ENCODE measurements at places on chromosomes 11 and 22. TPM values are rescaled to one million over a fixed set of nuclear protein-coding genes. Genes with fewer than 3 reads are reported as not detected.
A peak's percentile ranks its signal among the peaks of the same experiment; 100 is the strongest.

DNA sequence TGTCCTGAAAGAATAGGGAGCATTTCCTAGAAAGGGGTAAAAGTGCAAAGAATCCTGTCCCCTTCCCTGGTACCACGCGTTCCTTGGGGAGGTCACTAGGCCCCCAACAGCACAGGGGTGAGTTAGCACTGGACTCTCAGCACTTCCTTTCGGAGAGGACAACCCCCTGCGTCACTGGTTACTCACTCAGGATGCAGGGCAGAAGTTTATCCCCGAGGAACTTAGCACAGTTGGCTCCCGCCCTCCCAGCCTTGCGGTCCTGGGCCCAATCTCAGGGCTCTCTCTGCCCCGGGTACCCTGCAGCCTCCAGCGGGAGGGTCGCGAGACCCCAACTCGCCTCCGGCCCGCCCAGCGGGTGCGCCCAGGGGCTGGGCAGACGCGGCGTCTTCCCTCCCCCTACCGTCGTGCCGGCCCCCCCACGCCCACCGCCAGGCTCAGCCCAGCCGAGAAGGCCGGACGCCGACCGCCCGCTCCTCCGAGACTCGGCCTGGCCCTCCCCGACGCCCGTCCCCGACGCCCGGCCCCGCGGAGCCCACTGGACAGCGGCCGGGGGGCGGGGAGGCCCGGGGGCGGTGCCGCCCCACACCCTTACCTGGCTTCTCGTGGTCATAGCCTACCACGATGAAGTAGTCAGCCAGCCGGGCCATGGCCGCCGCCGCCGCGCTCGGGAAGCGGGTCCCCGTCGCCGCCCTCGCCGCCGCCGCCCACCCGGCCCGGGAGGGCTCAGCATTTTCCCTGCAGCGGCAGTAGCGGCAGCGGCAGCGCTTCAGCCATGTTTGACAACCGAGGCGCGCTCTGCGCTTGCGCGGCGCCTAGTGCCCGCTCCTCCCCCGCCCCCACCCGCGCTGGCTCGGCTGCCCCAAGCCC lies at the start of gene SBF2:
Gene SBF2, minus strand, starts transcription at position 797 of the 867 bp plus-strand sequence. Its CDS starts 150 bp downstream, at position 647.
- H3K4me1 ChIP-seq, result peaks cover 21% of the 10 kb centered on the region
- H3K27ac ChIP-seq, result peak within 1 kb of the TSS; percentile 96
- H3K4me3 ChIP-seq, result peak within 1 kb of the TSS; percentile 96
- H3K36me3 ChIP-seq, result no peaks in the 10 kb centered on the region
- H3K27me3 ChIP-seq, result no peaks in the 10 kb centered on the region
- peak; percentile 93 for DNase-seq

DNA sequence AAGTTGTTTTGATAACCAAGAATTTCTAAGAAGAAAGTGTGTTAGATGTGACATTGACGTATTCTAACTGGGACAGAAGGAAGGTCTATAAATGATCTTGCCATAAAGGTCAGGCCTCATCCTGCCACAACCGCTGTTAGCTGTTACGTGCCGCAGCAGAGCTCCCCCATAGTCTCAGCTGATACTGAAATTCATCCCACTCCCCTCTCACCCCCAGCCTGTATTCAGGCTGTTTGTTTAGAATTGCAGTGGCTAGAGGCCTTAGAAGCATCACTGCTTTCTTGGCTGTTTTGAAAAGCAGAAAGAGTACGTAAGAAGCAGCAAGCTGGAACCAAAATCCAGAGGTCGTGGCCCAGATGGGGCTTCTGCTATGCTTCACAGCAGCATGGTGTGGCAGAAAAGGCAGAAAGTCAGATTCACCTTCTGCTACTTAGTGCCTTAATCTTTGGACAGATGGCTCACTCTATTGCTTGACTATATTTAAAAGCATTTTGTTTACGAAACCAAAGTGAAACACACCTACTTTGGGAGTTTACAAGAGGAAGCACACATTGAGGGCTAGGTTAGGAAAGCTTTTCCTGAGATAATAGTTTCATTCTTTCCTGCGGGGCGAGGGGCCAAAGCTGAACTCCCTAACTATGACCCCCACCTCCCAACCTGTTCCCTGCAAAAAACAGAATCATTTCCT lies 950 bp upstream of the LAYN start:
- no peaks in the 10 kb centered on the region for H3K27me3 ChIP-seq
- peaks cover 8% of the 10 kb centered on the region for H3K4me1 ChIP-seq
- H3K36me3 ChIP-seq, result no peaks in the 10 kb centered on the region
- no peak for DNase-seq
- H3K27ac ChIP-seq, result no peak overlapping the region

HEPHL1 gene
- not detected for total RNA-seq

UPK3A gene
- total RNA-seq, result 3.9 TPM

PATL1 gene
- total RNA-seq, result 38.4 TPM

- peaks cover 83% of the 10 kb centered on the region for H3K36me3 ChIP-seq
- H3K4me3 ChIP-seq, result no peak overlapping the region
- no peak for DNase-seq
Measured at GRCh38 chr22:25990940-25991339, 178.3 kb upstream of the SEZ6L start.

- H3K4me3 ChIP-seq, result no peak overlapping the region
- no peak for DNase-seq
- no peak overlapping the region for H3K27ac ChIP-seq
- peaks cover 3% of the 10 kb centered on the region for H3K4me1 ChIP-seq
- no peaks in the 10 kb centered on the region for H3K36me3 ChIP-seq
Measured at GRCh38 chr11:69908511-69909220, 89.5 kb upstream of the FGF3 start.

GRCh38 chr11:120578596-120579154 lies 67.1 kb downstream of the GRIK4 start:
- no peak overlapping the region for H3K4me3 ChIP-seq
- H3K4me1 ChIP-seq, result no peaks in the 10 kb centered on the region
- H3K27ac ChIP-seq, result no peak overlapping the region
- no peak for DNase-seq

DNA sequence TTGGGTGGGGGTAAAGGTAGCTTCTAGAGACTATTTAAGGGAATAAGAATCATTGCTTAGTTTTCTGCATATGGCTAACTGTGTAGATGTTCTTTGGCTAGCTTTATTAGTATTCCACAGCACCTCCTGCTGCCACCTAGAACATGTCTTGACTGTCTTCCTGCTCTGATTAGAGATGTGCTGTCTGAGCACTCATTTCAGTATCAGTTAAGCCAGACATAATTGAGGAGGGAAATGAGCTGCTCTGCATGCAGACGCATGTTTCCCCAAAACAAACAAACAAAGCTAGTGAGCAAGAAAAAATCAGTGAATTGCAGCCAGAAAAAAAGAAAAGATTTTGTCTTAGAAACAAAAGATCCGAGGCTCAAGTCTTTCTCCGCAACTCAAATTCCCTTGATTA lies 402.2 kb downstream of the AASDHPPT start:
- DNase-seq, result no peak
- no peak overlapping the region for H3K4me3 ChIP-seq
- no peaks in the 10 kb centered on the region for H3K36me3 ChIP-seq
- no peak overlapping the region for H3K27ac ChIP-seq

DNA sequence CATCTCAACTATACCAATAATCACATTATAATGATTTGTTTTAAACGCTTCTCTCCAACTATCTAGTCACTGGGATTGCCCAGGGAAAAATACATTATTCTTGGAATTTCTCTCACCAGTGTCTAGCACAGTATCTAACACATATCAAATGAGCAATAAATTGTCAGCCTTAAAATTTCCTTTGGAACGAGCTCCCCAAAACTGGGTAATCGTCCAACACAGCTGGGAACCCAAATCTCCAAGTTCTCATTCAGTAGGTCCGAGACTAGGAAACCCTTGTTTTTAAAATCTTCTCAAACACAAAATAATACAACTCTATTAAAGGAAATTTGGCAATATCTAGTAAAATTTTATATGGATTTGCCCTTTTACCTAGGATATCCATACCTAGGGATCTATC lies 327.8 kb upstream of the ARHGAP42 start:
- H3K27me3 ChIP-seq, result no peaks in the 10 kb centered on the region
- no peaks in the 10 kb centered on the region for H3K36me3 ChIP-seq
- DNase-seq, result no peak
- no peak overlapping the region for H3K27ac ChIP-seq
- no peaks in the 10 kb centered on the region for H3K4me1 ChIP-seq
- no peak overlapping the region for H3K4me3 ChIP-seq

A4GALT gene
- 21.5 TPM for total RNA-seq

DNA sequence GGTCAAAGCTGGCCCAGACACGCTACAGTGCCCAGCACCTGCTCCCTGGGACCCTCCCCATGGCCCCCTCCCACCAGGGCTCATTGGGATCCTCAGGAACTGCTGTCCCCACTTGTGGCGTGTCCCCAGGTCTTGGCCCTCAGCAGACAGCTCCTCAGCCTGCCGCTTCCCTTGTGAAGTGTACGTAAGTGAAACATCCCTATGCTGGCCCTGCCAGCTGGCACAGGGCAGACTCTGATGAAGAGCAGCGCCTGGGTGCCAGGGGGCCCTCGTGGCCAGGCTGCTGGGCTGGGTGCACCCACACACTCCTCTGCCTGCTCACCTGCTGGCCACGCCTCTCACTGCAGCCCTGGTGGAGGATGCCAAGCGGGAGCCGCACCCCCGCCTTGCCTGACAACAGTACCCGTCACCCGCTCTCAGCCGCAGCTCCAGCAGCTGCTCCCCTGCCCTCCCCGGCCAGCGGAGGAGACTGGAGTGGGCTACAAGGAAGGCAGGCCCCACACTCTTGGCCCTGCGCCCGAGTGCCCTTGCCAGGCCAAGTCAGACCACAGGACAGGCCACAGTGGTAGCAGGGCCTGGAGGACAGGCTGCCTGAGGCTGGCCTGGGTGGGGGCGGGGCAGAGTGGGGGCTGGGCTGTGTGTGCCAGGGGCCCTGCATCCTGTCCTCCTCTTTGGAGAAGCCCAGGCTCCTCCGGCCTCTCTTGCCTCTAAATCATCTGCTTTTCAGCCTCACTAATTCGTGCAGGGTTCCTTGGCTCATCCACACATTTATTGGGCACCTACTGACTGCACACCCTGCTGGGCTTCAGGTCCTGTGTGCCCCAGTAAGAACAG lies 39.5 kb downstream of the IGF2 start:
- peak; percentile 61 for DNase-seq
- no peaks in the 10 kb centered on the region for H3K36me3 ChIP-seq
- peaks cover 8% of the 10 kb centered on the region for H3K4me1 ChIP-seq
- H3K27ac ChIP-seq, result peak overlapping the region; percentile 50

DNA sequence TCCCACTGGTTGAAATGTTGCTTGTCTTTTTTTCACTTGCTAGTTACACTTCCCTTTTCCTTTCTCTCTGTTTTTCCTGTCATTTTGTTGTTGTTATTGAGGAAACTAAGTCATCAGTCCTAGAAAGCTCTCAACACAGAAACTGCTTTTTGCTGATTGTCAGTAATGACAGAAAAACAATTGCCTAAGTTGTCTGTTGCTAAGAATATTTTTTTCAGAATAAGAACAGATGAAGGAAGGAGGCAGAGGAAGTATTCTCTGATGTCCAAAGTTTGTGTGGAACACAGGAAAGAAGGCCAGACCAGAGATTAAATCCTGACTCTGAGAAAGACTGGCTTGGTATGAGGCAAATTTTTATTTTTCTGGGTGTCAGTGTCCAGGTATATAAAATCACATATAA lies 163.3 kb downstream of the CASP12 start:
- H3K27ac ChIP-seq, result no peak overlapping the region
- H3K4me1 ChIP-seq, result no peaks in the 10 kb centered on the region
- DNase-seq, result no peak

CHST1 gene
- total RNA-seq, result 21.4 TPM

SCGB1A1 gene
- total RNA-seq, result not detected

RAG2 gene
- not detected for total RNA-seq

LRRC32 gene
- total RNA-seq, result 26.1 TPM

DNA sequence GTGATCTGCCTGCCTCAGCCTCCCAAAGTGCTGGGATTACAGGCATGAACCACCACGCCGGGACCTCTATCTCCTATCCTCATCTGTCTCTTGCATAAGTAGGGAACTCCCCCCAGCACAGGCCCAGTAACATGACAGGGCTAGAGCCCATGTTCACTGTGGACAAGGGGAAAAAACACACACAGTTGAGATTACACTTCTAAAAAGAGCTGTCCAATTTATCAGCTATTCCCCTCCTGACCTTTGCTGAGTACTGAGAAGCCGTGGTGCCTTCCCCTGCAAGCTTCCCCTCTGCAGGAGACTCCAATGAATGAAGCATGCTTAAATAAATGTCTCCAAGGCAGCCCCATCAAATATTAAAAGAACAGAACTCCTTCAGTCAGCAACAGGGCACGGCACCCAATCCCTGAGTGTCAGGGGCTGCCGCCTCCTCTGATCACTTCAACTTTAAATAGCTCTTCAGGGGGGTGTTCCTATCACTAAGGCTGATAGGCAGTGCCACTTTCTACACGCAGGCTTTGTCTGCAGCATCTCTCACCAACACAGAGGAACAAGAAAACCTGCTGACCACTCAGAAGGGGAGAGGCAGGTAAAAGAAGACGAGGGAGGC lies 385.5 kb downstream of the OPCML start:
- no peaks in the 10 kb centered on the region for H3K4me1 ChIP-seq
- no peaks in the 10 kb centered on the region for H3K36me3 ChIP-seq
- no peak overlapping the region for H3K27ac ChIP-seq
- no peak overlapping the region for H3K4me3 ChIP-seq
- peaks cover 3% of the 10 kb centered on the region for H3K27me3 ChIP-seq

PTGDR2 gene
- total RNA-seq, result 13.9 TPM

DNA sequence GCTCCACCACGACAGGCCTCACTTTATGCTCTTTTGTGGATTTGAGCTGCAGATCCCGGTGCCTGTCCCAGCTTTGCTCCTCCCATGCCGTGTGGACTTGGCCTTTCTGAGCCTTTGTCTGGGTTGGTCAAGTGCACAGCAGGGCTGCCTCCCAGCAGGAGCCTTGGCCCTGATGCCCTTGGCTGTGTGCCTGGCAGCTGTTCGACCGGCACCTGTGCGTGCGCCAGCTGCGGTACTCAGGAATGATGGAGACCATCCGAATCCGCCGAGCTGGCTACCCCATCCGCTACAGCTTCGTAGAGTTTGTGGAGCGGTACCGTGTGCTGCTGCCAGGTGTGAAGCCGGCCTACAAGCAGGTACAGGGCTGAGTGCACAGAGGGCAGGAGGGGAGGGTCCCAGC lies 46.5 kb downstream of the MYO7A start:
- DNase-seq, result no peak
- H3K4me3 ChIP-seq, result no peak overlapping the region
- peaks cover 5% of the 10 kb centered on the region for H3K4me1 ChIP-seq
- H3K36me3 ChIP-seq, result no peaks in the 10 kb centered on the region

TYR gene
- not detected for total RNA-seq

MPZL2 gene
- 8.1 TPM for total RNA-seq

GRCh38 chr22:36873614-36874308 lies 13.0 kb downstream of the NCF4 start:
- peak; percentile 37 for DNase-seq
- H3K4me1 ChIP-seq, result no peaks in the 10 kb centered on the region
- no peaks in the 10 kb centered on the region for H3K36me3 ChIP-seq

XKR3 gene
- total RNA-seq, result not detected

GRCh38 chr22:44181033-44181911 lies 547 bp downstream of the PARVG start:
- DNase-seq, result no peak
- peak overlapping the region; percentile 36 for H3K4me3 ChIP-seq
- H3K27me3 ChIP-seq, result peaks cover 2% of the 10 kb centered on the region
- no peaks in the 10 kb centered on the region for H3K4me1 ChIP-seq
- H3K36me3 ChIP-seq, result no peaks in the 10 kb centered on the region

MRPL21 gene
- total RNA-seq, result 104 TPM

Data from psoas muscle (tissue), 8 donors.